ENCODE measurements at places on chromosomes 4 and X.

GRCh38 chrX:68908071-68908470 is 79.2 kb downstream of the EFNB1 start:
- no peak overlapping the region for H3K4me3 ChIP-seq
- H3K4me1 ChIP-seq = peaks cover 9% of the 10 kb centered on the region
- no peaks in the 10 kb centered on the region for H3K27me3 ChIP-seq
- H3K27ac ChIP-seq = no peak overlapping the region
- H3K36me3 ChIP-seq = no peaks in the 10 kb centered on the region

GRCh38 chr4:138659812-138660316 is 355.7 kb upstream of the NOCT start:
- H3K4me3 ChIP-seq = no peak overlapping the region
- peaks cover 3% of the 10 kb centered on the region for H3K27me3 ChIP-seq
- H3K4me1 ChIP-seq = no peaks in the 10 kb centered on the region
- no peaks in the 10 kb centered on the region for H3K36me3 ChIP-seq
- no peak overlapping the region for H3K27ac ChIP-seq
- no peak for DNase-seq

DNA sequence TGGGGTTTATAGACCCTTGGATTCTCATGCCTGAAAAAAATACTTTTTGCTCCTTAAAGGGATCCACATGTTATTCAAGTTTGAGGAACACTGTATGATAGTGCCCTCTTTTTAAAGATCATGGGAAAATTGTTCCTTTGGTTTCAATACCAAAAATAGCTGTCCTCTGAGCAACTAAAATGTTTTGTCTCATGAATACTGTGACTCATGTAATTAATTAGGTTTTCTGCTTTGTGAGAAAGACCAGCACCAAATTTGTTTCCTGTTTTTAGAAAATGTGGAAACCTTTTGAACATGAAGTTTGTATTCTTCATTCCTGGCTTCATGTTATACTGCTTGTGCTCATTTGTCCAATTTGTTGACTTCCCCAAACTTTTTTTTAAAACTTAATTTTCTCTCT is 127.6 kb upstream of the SH3RF1 start:
- H3K36me3 ChIP-seq = peaks cover 2% of the 10 kb centered on the region
- no peak for DNase-seq
- no peaks in the 10 kb centered on the region for H3K27me3 ChIP-seq
- H3K4me1 ChIP-seq = peaks cover 15% of the 10 kb centered on the region

- H3K36me3 ChIP-seq = no peaks in the 10 kb centered on the region
- no peak for DNase-seq
- H3K27me3 ChIP-seq = peaks cover 2% of the 10 kb centered on the region
Measured at GRCh38 chrX:154135458-154136229, 8.4 kb upstream of the OPN1LW start.

DNA sequence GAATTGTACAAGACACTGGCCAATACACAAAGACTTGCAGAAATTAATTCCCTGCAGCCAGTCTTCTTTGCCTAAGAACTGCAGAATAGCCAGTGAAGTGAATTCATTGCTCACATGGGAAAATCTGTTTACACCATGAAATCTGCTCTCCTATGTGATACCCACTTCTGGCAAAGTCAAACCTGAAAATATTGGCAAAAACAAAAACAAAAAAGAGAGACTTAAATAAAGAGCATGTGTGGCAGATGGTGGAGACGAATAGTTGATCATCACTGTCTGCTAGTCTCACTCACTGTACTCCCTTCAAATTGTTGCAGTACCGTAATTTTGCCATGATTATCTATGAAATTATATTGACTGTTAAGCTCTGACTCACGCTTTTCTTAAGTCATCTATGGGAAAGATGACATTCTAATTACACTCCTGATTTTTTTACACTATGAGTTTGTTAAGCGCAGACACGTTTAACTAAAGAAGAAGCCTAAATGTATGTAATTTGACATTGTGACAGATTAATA is 406.8 kb downstream of the PCDH7 start:
- no peaks in the 10 kb centered on the region for H3K4me1 ChIP-seq
- H3K4me3 ChIP-seq = no peak overlapping the region
- H3K36me3 ChIP-seq = peaks cover 2% of the 10 kb centered on the region
- no peak for DNase-seq
- no peak overlapping the region for H3K27ac ChIP-seq
- H3K27me3 ChIP-seq = no peaks in the 10 kb centered on the region

DNA sequence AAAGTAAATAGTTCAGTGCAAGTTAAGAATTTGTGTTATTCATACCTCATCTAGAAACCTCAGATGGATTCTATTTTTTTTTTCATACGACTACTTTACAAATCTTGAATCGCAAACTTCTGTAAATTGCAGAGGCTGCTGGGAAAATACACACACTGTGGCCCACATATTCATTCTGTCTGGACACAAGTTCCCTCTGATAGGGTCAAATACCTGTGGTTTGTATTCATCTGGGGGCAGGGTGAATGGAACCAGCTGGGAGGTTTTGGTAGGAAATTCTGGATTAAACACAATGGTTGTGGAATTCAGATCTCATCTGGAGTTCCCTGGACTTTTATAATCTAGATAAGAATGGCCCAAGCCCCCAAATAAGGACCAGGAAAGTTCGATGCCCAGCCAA is 56.2 kb downstream of the SPATA18 start:
- H3K4me1 ChIP-seq = peaks cover 32% of the 10 kb centered on the region
- DNase-seq = no peak
- H3K4me3 ChIP-seq = no peak overlapping the region
- no peaks in the 10 kb centered on the region for H3K27me3 ChIP-seq

GRCh38 chr4:36326476-36327029 is 45.1 kb downstream of the DTHD1 start:
- H3K4me3 ChIP-seq = no peak overlapping the region
- peaks cover 4% of the 10 kb centered on the region for H3K4me1 ChIP-seq
- H3K27me3 ChIP-seq = no peaks in the 10 kb centered on the region
- DNase-seq = no peak

DNA sequence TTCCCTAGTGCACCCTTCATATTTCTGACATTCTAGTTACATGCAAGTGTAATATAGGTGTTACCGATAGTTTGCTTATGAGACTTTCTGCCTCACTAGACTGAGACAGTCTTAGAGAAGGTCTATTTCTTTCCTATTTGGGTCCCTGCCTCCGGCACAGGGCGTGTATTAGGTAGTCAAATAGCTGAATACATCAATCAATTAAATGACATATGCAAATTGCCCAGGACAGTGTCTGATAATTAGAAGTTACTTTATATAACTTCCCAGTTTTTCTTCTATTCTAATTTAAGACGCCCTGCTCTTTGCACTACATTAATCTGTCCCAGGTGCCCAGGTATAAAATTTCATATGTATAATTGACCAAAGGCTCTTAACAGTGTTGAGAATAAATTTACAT is 264.2 kb downstream of the RAB28 start:
- no peaks in the 10 kb centered on the region for H3K27me3 ChIP-seq
- H3K36me3 ChIP-seq = no peaks in the 10 kb centered on the region

DNA sequence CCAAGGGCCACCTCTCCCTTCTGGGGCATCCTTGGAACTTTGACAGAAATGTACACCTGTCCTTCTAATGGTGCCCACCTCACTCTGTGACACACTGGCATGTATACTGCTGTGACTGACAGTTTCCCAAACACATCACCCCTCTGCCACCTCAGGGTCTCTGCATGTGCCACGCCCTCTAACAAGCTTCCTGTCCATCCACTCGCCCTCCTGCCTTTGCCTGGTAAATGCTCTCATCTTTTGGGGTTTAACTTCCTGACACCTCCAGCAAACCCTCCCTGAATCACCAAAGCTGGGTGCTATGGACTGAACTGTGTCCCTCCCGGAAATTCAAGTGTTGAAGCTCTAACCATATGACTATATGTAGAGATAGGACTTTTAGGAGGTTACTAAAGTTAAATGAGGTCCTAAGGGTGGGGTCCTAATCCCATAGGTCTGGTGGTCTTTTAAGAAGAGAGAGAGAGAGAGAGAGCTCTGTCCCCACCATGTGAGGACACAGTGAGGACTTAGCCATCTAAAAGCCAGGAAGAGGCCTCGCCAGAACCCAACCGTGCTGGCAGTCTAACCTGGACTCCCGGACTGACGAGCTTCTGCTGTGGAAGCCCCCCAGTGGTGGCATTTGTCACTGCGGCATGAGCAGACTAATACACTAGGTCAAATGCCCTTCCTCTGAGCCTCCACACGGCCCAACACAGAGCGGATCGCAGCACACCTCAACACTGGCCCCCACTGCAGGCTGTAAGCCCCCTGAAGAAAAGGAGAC is 95.6 kb downstream of the AFAP1 start:
- H3K4me3 ChIP-seq = peak overlapping the region; percentile 25
- peaks cover 34% of the 10 kb centered on the region for H3K36me3 ChIP-seq
- DNase-seq = no peak
- H3K27ac ChIP-seq = peak overlapping the region; percentile 99

GRCh38 chr4:84967243-84967690 is 777 bp upstream of the WDFY3 start:
- H3K4me1 ChIP-seq = peaks cover 17% of the 10 kb centered on the region
- peak overlapping the region; percentile 100 for H3K4me3 ChIP-seq
- peak overlapping the region; percentile 99 for H3K27ac ChIP-seq
- H3K36me3 ChIP-seq = peaks cover 1% of the 10 kb centered on the region
- DNase-seq = no peak

GRCh38 chrX:19343535-19344408 is at the start of gene PDHA1:
Gene PDHA1 (plus strand): TSS chrX:19343927. CDS start chrX:19344038, 111 bp downstream.
- DNase-seq = peak; percentile 96
- H3K27ac ChIP-seq = peak within 1 kb of the TSS; percentile 92
- no peaks in the 10 kb centered on the region for H3K27me3 ChIP-seq

DNA sequence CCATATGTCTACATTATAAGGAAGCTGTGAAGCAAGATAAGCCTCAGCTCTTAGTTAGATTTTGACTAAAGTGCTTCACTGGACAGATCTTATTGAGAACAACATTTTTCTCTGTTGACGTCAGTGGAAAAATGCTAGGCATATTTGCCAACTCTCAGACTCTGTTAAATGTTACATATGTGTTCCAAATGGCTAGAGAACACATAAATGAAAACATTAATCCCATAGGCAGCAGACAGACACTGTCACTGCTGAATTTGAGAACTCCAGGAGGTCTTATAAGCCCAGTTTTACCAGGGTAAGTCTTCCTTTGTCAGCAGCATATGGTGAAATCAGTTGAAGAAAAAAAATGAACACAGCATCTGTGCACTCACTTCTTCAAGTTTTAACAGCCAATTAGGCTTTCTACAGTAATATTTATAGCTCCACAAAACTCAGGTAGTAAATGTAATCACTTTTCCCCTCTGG is 186.9 kb downstream of the CAMK2D start:
- H3K27ac ChIP-seq = peak overlapping the region; percentile 84
- H3K36me3 ChIP-seq = peaks cover 6% of the 10 kb centered on the region
- H3K4me3 ChIP-seq = no peak overlapping the region
- DNase-seq = no peak
- H3K4me1 ChIP-seq = peaks cover 60% of the 10 kb centered on the region

DNA sequence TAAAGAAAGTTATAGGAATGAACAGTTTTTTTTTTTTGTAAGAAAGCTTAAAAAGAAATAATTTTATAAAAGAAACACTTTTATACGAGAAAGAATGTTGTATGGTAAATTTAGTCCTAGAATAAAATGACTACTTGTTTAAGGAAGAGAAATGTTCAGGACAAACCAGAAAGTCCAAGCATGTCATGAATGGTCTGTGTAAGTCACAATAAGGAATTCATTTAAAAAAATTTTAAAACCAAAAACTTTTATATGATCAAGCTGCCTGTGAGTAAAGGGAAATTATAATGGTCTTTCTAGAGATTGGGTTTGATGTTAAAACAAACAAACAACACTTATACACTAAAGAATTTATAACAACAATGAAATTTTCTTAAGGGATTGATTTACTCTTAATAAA is 858.9 kb upstream of the PCDH7 start:
- H3K27ac ChIP-seq = no peak overlapping the region
- no peaks in the 10 kb centered on the region for H3K27me3 ChIP-seq
- no peak for DNase-seq
- H3K4me1 ChIP-seq = no peaks in the 10 kb centered on the region
- no peak overlapping the region for H3K4me3 ChIP-seq
- peaks cover 2% of the 10 kb centered on the region for H3K36me3 ChIP-seq

DNA sequence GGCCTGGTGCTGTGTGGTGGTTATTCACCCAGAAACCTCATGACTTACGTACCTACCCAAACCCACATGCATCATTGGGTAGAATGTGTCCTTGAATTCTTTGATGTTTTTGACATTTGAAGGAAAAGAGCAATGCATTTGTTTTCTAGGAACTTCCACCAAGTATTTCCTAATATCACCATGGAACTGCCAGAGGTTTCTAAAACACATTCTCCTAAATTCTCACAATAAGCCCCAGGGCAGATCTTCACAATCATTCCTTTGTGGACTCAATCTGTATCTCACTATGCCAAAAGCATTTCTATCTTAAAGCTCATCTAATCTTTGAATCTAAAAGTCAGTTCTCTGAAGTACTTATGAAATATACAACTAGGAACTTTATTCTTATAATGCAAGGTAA is 8.3 kb upstream of the ODAM start:
- no peak for DNase-seq
- H3K36me3 ChIP-seq = no peaks in the 10 kb centered on the region
- H3K4me1 ChIP-seq = no peaks in the 10 kb centered on the region

DNA sequence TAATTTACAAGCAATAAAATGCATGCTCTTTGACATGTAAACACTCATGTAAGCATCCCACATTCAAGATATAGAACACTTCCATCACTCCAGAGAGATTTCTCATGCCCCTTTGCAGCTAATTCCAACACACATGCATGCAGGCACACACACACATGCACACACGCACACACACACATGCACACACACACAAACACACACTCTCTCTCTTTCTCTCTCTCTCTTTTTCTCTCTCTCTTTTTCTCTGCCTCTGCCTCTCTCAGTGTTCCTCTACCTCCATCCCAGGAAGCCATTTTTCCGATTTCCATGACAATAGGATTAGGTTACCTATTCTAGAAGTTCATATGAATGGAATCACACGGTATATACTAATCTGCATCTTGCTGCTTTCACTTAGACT is 11.9 kb upstream of the SOD3 start:
- no peaks in the 10 kb centered on the region for H3K27me3 ChIP-seq
- H3K36me3 ChIP-seq = no peaks in the 10 kb centered on the region
- DNase-seq = no peak
- no peak overlapping the region for H3K4me3 ChIP-seq
- H3K27ac ChIP-seq = no peak overlapping the region
- peaks cover 28% of the 10 kb centered on the region for H3K4me1 ChIP-seq

DNA sequence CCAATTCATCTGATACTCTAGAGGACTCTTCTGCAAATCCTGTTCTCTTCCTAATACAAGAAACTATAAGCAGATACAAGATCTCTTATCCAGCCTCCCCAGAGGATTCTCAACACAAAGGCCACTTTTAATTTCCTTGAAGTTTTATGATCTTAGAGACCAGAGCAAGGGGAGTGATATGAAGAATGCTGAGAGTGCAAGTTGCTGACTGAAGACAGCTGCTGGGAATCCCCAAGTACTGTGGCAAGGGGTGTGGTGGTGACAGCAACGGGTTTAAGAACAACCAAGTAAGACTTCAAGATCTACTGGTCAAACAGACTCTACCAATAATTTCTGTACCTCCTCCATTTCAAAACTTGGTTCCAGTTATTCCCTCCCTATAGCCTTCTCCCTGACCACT is 7.0 kb downstream of the AMMECR1 start:
- no peaks in the 10 kb centered on the region for H3K36me3 ChIP-seq
- no peaks in the 10 kb centered on the region for H3K27me3 ChIP-seq
- H3K4me3 ChIP-seq = no peak overlapping the region
- H3K4me1 ChIP-seq = peaks cover 33% of the 10 kb centered on the region
